Erythroblast (primary cell): ENCODE measurements at places on chromosomes 3 and 15.

DNA sequence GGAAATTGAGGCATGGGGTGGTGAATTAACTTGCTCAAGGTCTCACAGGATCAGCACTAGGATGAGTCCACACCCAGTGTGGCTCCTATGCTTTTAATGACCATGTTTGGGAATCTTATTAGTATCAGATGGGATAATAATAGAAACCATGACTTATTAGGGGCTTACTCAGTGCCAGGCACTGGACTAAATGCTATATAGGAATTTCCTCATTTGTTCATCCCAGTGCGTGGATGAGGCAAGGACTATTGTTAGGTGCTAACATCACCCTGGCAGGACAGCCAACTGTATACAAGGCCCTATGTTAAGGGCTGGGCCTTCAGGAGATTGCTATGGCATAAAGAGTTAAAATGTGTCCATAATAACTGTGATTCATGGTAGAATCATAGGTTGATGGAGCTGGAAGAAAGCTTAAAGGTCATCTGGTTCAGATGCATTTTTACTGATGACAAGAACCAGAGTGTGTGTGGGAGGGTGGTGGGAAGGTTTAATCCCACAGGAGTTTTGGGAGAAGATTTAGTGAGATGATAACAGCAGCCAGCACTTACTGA lies 4.7 kb upstream of the FEM1B start:
- no peak for DNase-seq

GRCh38 chr3:81789691-81790090 lies 28.2 kb upstream of the GBE1 start:
- no peak for DNase-seq

DNA sequence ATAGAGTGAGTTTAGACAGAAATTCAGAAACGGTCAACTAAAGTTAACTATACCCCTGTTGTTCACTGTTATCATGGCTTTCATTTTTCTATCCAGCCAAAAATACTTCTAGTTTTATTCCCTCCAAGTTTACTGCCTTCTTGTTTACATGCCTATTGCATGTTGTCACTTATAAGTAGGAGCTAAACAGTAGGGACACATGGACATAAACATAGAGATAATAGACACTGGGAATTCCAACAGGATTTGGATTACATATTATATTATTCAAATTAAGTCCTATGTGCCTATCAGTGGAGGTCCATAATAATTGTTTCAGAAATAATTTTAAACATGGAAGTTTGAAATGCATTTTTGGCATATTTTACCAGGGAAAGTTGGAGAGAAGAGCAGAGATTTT lies 269.1 kb upstream of the ZNF717 start:
- DNase-seq = no peak

- DNase-seq = no peak
Measured at GRCh38 chr15:70198441-70199123, 100.9 kb upstream of the TLE3 start.

DNA sequence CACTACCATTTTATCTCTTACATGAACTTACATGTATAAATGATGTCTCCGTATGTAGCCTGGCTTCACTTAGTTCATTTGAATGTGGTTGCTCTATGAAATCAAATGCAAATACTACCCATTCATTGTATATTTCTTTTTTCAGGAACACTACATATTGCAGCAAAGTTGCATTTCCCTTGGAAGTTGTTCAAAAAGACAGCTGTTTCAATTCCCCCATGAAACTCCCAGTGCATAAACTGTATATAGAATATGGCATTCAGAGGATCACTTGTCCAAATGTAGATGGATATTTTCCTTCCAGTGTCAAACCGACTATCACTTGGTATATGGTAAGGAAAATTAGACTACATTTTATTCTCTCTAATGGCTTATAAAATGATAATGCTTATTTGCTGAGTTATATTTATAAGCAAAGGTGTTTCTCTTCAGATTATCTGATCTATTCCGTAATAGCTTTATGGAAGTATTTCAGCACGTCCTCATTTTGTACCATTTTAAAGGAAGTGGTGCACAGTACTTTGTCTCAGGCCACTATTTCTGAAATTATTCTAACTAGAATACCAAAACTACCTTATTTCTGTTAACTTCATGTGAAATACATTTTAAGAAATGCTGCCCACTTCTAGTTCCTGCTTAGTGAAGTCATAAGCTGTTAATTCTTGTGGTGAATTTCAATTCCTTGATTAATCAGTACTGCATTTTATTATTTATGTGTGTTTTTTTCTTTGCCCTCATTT lies 95.1 kb downstream of the IL1RAP start:
- DNase-seq = no peak

DNA sequence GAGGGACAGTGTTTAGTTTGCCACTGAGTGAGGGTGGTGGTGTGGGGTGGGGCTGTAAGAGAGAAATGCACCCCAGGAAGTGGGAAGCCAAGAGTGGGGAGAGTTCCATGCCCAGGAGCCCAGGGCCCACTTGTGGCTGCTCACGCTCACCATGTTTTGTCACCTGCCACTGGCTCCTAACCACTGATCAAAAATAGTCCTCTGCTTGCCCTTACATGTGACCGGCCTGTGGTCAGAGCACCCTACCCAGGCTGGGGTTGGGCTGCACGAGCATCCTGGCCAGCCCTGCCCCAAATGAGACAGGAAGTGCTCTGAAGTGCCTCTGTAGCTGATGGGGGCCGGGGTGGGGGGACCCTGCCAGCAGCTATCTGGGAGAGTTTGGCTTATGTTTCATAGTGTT lies 216.3 kb downstream of the RPLP1 start:
- DNase-seq = no peak

GRCh38 chr3:86744051-86744450 lies 246.9 kb downstream of the VGLL3 start:
- DNase-seq = no peak

- DNase-seq = peak; percentile 63
Measured at GRCh38 chr3:27721717-27722564, at the start of gene EOMES. TSS of gene EOMES (minus strand) at chr3:27722323. CDS start at chr3:27722294, 29 bp downstream.

GRCh38 chr15:41566121-41566885 lies 7.3 kb downstream of the TYRO3 start:
- DNase-seq = no peak

- DNase-seq = peak; percentile 56
Measured at GRCh38 chr15:50315814-50316630, 39.0 kb downstream of the GABPB1 start.

GRCh38 chr3:172465281-172465680 lies 17.0 kb upstream of the GHSR start:
- DNase-seq = no peak

GRCh38 chr15:81653259-81653658 lies 279.2 kb upstream of the TMC3 start:
- no peak for DNase-seq

DNA sequence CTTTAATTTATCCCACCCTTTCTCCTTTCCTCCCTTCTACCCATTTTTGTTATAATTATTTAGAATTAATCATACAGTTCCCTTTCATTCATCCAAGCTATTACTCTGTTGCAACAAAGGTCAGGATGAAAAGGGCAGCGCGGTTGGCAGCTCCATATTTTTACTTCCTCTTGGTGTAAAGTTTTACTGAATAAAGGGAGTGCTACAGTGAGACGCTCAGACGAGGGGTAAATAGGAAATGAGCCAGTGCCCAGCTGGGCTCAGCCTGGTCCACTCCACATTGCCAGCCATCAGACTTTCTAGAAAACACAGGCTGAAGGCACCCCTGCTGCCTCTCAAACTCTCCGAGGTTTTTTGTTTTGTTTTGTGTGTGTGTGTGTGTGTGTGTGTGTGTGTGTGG lies 21.9 kb upstream of the ZBTB38 start:
- DNase-seq = no peak

GRCh38 chr15:63324770-63325169 lies 47.4 kb downstream of the APH1B start:
- DNase-seq = no peak

DNA sequence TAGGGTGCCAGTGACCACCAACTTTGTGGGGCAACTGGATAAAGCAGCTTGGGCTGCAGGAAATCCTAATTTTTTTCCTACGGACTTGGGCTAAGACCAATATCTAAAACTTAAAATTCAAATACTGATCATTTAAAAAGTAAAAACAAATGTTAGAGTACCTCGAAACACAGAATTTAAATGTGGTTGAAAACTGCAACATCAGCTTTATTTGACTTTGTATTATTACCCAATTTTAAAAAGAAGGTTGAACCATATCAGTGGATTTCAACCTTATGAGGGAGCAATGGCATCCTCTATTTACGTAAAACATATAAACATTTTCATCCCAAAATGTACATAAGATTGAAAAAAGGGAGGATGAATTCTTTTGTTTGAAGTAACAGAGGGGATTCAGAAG lies 26.2 kb downstream of the CFAP20DC start:
- no peak for DNase-seq

DNA sequence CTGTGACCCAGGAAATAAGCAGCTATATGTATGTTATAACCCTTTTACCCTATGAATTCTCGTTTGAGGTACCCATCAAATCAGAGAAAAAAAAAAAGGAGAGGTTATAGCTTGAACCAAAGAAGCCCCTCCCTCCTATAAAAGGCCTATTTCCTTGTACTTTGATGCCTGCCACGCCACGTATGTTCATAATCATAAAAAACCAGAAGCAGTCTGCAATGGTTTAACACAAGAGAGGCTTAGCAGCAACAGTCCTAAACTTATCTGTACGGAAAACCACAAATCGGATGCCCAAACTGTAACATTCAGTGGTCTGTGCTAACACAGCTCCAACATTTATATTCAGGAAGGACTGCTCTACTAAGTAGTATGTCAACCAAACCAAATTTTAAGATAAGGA lies 21.2 kb downstream of the CCR8 start:
- DNase-seq = no peak

DNA sequence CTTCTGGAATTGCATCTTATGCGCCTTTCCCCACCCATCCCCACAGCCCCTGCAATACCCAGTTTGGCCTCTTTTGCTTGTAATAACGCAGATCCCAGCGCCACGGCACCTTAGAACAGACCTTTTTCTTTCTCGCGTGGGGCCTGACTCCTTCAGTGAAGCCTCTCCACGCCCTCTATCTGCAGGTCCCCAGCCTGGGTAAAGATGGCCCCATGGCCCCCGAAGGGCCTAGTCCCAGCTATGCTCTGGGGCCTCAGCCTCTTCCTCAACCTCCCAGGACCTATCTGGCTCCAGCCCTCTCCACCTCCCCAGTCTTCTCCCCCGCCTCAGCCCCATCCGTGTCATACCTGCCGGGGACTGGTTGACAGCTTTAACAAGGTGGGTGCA lies 594 bp downstream of the CRELD1 start:
- peak; percentile 77 for DNase-seq

- DNase-seq = no peak
Measured at GRCh38 chr3:53156368-53156834, 4.6 kb upstream of the PRKCD start.

- DNase-seq = peak; percentile 79
Measured at GRCh38 chr3:160225176-160226025, at the start of gene C3orf80. TSS of gene C3orf80 (plus strand) at chr3:160225422. CDS start at chr3:160225636, 214 bp downstream.

GRCh38 chr3:50221411-50222168 lies 14.4 kb upstream of the GNAI2 start:
- no peak for DNase-seq

DNA sequence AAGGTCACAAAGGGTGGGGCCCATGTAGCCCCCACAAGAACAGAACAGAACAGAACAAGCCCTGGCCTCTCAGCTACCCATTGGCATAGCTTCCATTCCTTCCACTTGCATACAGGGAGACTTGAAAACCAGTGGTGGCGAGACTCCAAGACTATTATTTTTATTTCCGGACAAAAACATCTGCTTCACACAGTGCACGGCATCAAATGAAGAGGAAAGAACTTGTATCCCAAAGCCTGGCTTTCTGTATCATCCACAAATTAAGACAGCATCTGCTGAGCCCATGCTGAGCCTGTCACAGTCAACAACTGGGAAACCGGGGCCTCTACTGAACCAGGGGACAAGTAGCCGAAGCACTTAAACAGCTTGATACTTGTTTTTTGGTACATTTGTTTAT lies 56.0 kb downstream of the CLEC3B start:
- no peak for DNase-seq

DNA sequence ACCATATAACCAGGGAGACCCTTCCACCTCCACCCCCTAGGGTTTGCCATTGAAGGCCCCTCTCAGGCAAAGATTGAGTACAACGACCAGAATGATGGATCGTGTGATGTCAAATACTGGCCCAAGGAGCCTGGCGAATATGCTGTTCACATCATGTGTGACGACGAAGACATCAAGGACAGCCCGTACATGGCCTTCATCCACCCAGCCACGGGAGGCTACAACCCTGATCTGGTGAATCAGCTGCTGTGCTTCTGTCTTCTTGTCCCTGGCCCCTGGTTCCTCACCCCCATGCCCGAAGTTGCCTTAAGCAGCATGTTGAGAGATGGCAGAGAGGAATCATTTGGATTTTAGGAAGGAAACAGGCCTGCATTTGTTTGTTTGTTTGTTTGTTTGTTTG lies 98.4 kb downstream of the FLNB start:
- DNase-seq = no peak

DNA sequence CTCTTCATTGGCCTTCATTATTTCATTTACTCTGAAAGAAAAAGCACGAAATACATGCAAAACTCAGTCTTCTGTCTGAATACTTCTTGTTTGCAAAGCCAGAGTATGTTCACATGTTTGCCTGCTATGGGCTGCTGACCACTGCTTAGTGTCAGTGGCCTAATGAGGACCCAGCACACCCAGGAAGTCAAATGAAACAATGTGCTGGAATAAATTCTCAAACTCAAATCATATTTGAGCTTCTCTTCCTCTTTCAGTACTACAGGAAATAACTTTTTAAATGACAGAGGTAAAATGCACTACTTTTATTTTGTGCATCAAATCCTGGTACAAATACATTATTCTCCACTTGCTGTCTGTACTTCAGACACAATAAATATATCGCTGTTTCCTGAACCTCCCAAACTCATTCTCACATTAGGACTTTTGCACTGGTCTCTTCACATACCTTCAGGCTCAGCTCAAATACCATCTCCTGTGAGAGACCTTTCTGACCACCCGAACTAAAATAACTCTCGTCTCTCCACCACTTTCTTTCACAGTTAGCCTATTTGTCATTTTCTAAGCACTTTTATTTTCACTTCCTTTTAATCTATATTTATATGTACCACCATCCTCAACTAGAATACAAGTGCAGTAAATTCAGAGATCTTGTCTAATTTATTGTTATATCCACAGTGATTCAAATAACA lies 176.8 kb downstream of the TUSC7 start:
- DNase-seq = no peak

DNA sequence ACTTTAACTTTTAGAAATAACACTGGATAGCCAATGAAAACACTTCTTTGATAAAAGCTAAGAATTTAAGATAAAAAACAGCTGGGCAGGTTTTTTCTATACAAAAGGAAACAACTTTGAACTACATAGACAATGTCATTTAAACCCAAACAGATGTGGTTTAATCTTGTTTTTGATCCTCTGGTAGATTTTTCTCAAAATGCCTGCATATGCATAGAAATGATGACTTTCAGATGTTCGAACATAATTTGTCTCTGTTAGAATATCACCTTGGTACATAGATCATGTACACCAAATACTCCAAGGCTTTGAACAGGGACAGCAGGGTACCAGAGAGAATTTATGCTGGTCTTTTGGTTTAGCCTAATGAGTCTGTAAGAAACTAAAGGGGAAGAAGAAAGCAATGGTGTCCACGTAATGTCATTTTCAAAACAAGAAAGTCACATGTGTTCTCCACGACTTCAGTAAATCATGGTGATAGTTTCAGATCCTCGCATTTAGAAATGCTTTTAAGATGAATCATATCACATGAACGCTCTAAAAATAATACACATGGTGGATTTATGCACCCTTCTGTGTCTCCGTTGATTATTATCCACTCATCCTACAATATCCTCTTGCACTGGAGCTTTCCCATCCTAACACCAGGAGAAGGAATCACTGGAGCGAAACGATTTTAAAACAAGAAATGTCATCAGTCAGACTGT lies 160.1 kb upstream of the PDZRN3 start:
- DNase-seq = no peak

GRCh38 chr3:45332493-45332892 lies 55.9 kb upstream of the LARS2 start:
- DNase-seq = no peak
